ENCODE measurements at places on chromosomes 13 and 19.
A peak's percentile ranks its signal among the peaks of the same experiment; 100 is the strongest.

- no peak for DNase-seq
Measured at GRCh38 chr13:102940143-102940542, 94.3 kb downstream of the ERCC5 start.

- DNase-seq, result no peak
Measured at GRCh38 chr19:5782945-5783919, 1.3 kb downstream of the PRR22 start.

GRCh38 chr13:82698941-82699340, 1183.3 kb downstream of the SLITRK1 start:
- DNase-seq, result no peak

GRCh38 chr19:45164577-45165335, 4.0 kb upstream of the NKPD1 start:
- DNase-seq, result peak; percentile 87

- DNase-seq, result no peak
Measured at GRCh38 chr19:11598103-11598483, 810 bp downstream of the ZNF627 start.

DNA sequence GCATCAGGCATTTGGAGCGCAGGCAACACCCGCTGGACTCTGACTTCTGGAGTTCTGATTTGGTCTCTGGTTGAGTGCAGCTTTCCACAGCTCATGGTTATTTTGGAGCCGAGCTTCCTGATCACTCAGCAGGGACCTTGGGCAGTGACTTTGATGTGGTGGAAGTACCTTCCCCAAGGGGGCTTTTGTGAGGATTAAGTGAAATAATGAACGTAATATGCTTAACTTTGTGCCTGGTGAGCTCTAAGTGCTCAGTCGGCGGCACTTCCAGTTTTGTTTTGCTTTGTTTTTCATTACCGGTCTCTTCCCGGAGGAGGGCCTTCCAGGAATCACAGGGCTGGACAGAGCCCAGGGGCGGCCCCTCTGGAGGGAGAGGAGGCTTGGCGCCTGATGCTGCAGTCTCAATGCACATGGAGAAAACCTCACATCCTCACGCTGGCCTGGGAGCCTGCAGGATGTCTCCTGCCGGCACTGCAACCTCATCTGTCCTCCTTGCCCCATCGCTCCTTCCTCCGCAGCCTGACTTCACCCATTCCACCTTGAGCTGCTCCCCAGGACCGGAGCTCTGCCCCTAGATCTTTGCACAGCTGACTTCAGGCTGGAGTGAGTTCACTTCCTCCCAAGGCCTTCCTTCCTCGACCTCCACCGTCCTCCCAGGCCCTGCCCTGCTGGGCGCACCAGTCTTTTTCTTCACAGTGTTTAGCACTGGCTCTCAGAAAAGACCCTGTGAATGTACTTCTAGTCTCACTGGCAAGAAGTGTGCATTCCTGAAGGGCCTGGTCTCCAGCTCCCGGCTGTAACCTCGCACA, 1.5 kb downstream of the PLEKHF1 start:
- DNase-seq, result peak; percentile 15

DNA sequence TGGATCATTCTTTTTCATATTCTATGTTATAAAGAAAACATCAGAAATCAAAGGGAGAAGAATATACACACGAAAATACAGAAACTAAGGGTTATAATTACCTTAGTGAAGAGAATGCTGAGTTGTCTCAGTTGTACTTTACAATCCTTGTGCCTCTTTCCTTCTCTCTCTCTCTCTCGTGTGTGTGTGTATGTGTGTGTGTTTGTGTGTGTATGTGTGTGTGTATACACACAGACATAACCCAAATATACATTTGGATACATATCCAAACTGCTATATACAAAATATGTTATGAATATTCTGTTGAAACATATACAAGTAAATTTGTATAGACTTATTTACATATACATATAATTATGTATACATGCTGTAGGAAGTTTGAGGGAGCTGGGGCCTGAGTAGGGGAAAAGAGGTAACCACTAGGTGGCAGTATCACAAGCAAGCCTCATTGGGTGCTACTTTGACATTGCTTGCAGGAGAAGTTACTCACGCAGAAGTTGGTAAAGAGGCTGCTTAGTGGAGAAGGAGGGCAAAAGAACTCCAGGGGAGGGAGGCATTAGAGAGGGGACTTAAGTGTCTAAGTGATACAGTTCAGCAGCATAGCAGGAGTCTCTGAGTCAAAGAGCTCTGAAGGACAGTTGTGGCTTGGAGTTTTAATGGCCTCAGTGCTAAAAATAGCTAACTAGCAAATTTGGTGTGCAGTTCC, 465.1 kb upstream of the PCDH20 start:
- DNase-seq, result peak; percentile 67

- no peak for DNase-seq
Measured at GRCh38 chr19:1533510-1534150, 9.8 kb downstream of the PLK5 start.

DNA sequence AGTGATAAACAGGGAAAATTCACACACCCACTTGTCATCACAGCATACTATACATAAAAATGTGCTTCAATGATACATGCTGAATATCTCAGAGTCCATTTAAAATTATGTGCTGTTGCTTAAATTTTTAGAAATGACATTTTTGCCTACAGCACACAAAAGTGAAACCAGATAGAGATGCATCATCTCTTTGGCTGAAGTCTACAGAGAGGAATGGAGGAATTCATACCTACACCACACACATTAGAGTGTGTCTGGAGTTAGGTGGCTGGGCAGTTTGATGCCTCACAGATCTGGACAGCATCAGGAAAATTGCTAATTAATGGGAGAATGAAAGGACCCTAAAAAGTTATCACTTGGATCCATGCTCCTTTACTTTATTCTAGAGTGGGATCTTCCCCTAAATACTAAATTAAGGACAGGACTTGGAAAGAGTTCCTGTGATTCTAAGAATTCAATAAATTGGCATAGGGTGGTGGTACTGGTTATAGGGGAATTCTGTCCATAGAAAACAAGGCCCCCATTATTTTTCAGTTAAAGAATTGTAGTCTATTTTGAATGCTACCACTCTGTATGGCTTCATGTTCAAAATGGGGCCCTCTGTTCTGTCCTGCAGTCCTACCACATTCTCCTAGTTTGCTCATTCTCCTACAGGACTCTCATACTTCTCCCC, 41.3 kb downstream of the RCBTB2 start:
- DNase-seq, result no peak

DNA sequence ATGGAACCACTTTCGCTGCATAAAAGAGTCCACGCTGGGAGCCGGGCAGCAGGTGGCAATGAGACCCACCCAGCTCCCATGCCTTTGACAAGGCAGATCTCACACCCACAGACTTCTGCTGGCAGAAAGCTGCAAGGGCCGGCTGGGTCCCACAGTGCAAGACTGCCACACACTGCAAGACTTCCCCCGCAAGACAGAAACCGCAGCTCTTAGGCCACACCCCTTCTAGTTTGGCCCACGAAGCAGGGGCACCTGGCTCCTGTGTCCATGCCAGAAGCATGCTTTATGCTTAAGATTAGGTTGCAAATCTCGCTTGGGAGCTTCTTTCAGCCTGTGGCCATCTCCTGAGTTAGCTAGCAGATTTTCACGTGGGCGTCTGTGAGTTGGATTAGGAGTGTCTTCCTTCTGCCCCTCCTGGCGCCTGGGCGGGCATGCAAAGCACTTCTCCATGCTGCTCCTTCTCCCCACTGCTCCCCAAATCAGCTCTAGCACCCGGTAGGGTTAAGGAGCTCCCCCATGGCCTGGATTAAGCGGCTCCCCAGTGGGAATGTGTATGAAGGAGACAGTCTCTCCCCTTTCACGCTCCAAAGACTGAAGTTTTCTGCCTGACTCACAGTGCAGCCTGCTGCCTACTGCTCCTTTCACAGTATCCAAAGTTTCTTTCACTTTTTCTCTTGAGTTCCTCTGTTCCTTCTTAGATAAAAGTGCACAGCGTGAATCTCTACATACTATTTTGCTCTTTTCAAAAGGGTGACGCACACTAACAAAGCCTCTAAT, 17.7 kb downstream of the GPC6 start:
- DNase-seq, result no peak

- no peak for DNase-seq
Measured at GRCh38 chr19:48907671-48908070, 7.6 kb downstream of the NUCB1 start.

DNA sequence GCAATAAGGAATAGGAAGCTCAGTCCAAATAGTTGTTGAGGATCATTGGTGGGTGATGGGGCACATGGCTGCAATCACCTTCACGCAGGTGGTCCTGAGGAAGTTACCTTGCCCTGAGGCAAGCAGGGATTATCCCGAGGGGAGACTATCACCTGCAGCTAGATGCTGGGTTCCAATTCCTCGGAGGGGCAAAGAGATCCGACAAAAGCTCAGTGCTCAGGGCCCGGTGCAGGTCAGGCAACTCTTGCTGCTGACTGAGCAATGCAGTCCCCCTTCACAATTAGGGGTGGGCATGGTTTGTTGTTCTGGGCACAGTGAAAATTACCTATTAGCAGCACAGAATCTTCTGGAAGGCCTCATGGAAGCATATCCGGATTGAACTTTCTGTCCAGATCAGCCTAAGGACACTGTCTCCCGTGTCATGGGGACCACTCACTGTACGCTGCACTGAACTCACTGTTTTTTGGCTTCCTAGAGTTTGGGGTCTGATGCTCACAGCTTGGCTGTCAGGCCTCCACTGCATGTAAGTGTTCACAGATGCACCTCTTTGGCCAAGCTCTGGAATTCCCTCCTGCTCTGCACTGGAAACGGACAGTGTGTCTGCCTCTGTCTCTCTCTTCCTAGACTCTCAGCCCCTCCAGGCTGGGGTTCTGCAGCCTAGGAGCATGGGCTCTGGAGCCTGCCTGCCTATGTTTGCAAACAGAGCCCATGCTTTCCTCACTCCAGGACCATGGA, 372.7 kb downstream of the ZNF536 start:
- DNase-seq, result no peak

DNA sequence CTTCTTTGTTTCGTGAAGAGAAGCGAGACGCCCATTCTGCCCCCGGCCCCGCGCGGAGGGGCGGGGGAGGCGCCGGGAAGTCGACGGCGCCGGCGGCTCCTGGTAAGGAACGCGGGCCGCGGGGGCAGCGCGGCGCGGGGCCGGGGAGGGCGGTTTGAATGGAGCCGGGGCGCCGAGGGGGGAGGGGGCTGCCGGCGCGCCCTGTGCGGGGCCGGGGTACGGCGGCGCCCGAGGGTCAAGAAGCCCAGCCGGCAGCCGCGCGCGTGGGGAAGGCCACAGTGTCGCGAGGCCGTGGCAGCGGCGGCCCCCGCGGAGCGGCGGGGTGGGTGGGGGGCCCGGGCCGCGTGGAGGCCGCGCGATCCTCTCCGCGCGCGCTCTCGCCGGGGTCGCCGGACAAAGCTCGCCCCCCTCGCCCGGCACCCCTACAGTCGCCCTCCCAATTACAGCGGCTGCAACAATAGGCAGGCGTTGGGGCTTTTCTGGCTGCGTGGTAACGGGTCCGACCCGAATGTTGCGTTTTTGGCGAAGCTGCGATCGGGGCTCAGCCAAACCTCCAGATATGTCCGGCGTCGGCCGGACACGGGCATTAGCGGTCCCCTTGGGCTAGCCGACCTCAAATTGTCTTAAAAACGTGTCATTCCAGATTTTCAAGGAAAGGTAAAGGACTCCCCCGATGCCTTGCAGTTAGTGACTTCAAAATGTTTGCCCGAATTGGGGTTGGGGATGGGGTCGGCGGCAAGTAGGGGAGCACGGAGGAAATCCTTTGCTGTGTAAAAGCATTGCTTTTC, 437 bp downstream of the SMARCA4 start:
- no peak for DNase-seq

DNA sequence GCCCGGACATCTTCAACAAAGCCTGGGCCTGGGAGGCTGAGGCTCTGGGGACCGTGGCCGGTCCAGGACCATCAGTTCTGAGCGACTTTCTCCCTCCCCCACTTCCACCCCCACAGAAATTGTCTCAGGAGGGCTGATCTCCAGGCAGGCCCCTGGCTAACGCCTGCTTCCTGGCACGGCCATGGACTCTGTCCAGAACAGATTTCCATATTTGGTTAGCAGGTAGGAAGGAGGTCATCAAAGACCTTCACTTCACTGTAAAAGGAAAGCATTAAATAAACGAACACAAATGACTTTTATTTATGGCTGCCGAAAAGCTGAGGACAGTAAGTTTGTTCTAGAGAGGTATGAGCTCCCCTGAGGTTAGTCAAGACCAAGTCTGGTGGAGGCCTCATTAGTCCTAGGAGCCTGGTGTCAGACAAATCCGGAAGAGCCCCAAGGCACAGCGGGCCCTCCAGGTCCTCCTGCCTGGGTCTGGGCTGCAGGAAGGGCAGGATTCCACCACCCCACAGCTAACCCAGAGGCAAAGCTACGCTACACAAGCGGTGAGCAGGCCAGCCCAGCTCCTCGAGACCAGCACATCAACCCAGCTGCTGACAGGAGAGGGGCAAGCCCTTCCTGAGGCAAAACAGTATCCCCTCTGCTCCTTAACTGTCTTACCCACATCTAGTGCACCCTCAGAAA, 4.6 kb upstream of the PLPP2 start:
- DNase-seq, result no peak

- no peak for DNase-seq
Measured at GRCh38 chr13:42129033-42129432, 80.6 kb downstream of the DGKH start.

DNA sequence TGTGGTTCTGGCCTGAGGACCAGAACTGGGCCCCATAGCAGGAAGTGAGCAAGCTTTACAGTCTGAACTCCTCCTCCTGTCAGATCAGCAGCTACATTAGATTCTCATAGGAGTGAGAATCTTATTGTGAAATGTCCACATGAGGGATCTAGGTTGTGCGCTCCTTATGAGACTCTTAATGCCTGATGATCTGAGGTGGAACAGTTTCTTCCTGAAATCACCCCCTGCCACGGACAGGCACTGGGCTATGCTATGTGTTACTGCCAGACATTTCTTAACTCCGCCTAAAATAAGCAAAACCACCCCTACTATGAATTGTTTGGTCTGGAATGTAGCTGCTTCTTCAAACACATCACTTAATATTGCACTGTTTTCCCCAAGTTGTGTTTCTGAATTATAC, 4.6 kb downstream of the FBXL3 start:
- peak; percentile 40 for DNase-seq

DNA sequence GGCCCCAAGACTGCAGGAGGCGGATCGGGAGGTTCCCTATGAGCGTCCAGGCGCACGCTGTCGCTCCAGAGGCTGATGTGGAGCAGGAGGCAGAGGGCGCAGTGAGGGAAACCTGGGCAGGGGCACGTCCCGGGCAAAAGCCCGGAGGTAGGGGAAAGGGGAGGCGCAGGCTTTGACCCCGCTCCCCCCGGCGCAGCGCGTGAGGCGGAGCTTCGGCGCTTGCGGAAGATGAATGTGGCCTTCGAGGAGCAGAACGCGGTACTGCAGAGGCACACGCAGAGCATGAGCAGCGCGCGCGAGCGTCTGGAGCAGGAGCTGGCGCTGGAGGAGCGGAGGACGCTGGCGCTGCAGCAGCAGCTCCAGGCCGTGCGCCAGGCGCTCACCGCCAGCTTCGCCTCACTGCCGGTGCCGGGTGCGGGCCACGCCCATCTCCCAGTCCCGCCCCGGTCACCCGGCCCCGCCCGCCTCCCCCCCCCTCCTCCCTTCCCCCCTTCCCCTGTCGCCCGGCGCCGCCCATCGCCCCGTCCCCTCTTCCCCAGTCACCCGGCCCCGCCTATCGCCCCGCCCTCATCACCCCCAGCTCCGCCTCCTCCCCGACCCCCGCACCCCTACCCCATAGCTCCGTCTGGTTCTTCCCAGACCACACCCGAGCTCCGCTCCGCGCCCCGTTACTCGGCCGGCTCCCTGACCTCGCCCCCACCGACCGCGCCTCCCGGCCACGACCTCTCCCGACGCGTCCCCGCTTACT, 4.1 kb downstream of the HMG20B start:
- no peak for DNase-seq

Data from MV-4-11 (cell line).